Brain (organoid and tissue), 16 donors: ENCODE measurements at places on chromosomes 6 and 20.

GRCh38 chr6:29509239-29509638 is 21.5 kb upstream of the MAS1L start:
- DNase-seq = no peak

- no peak for DNase-seq
These were observed 37.6 kb upstream of the KCNK5 start for GRCh38 chr6:39266782-39267355.

DNA sequence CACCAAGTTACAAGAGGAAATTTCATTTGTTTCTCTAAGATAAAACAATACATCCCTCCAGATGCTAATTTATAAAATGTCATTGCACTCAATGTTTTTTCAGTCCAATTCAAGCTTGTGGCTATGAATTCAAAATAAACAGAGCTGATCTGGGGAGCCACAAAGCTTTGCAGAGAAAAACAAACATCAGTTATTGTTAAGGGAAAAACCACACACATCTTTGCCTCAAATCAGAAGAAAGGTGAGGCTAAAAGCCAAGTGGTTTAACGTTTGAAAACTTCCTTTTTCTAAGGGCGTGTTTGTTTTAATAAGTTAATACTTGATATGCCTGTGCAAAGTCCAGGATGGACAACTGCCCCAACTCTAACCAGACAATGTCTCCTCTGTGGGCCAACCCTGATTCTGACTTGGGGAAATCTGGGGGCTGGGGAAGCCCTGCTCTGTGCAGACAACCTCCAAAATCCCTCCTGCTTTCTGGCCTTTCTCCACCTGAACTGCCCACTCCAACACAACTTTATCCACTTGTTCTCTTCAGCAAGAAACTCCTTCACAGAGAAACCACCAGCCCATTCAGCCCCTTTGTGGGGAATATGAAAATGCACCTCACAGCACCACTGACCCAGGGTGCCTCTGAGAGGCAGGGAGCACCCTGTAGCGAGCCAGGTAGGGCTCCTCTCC is 44.6 kb upstream of the NT5E start:
- DNase-seq = no peak

GRCh38 chr6:72873433-72873832 is 251.6 kb downstream of the KCNQ5 start:
- DNase-seq = no peak

DNA sequence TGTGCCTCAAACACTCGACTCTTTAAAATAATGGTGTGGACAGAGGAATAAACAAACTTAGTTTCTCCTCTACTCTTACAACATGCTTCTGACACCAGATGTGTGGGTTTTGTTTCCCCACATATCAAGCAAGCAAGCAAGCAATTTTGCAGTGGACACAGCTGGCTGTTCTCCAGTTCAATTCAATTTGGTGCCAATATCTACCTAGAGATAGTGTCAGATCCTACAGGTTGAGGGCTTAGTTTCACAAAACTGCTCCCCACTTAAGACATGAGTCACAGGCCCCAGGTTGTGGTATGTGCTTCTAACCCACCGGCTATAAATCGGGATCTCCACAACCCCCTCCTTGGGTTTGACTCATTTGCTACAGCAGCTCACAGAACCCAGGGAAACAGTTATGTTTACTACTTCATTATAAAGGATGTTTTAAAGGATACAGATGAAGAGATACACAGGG is 131.4 kb upstream of the TRAF3IP2 start:
- no peak for DNase-seq

DNA sequence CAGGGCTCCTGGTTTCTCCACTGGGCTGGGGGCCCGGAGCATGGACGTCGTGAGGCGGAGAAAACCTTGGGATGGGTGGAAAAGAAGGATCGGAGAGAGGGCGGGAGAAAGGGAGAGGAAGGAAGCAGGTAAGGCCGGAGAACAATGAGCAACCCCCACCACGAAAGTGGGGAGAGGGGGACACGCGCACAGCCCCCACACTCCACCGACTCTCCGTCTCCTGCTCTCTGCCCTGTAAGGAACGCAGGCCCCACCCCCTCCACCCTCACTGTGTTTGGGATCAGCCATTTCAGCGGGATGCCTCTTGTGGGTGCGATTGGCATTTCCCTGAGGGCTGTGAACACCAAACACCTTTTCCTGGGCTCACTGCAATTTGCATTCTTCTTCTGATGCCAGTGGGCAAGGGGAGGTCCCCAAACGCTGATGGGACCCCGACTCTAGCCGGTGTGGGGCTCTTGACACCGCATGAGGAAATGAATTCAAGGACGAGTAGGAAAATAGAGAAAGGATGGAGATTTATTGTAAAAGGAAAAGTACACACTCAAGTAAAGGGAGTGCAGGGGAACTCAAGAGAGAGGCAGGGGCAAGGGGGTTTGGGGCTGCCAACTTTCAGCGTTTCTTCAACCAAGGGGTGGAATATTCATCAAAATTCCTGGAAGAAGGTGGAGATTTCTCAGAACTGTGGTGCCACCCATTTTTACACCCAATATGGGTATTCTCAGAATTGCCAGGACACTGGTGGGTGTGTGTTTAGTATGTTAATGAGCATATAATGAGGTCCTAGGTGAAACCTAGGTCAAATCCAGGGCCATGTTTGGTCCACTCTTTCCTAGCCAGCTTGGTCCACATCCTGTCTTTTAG is 13.1 kb upstream of the RAET1L start:
- DNase-seq = no peak

- DNase-seq = no peak
These were observed 4.8 kb downstream of the TAF4 start for GRCh38 chr20:62060631-62061541.

DNA sequence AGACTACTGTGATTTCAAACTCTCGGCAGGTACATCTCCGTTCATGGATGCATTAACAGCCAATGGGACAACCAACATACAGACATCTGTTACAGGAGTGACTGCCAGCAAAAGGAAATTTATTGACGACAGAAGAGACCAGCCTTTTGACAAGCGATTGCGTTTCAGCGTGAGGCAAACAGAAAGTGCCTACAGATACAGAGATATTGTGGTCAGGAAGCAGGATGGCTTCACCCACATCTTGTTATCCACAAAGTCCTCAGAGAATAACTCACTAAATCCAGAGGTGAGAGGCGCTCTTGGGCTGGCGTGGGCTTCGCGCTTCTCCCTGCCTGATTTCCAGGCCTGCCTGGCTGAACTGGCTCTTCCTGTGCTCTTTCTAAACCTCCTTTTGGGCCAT is 68.4 kb downstream of the RPP40 start:
- DNase-seq = no peak

- no peak for DNase-seq
These were observed 6.1 kb upstream of the C6orf58 start for GRCh38 chr6:127570739-127571389.

- DNase-seq = peak; percentile 55
These were observed 20.3 kb downstream of the CST4 start for GRCh38 chr20:23668477-23668951.

GRCh38 chr6:70152786-70153185 is 150.1 kb downstream of the COL9A1 start:
- no peak for DNase-seq

DNA sequence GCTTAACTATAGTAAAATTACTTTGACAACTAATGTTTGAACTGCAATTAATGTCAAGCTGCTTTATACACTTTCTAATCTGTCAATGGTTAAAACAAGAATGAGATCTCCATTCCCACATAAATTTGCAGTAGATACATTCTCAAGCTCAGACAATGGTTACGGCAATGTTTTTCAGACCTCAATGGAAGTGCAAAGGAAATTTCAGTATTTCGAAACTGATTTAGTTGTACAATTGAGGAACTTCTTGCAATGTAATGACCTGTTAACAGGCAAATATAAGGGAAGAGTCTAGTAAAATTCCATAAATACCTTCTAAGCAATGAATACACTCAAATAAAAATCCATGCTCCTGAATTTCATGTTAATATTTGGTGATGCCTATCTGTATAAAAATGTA is 94.7 kb downstream of the ADTRP start:
- DNase-seq = no peak

GRCh38 chr6:71929047-71929446 is 42.7 kb downstream of the RIMS1 start:
- DNase-seq = no peak

GRCh38 chr6:156189714-156190113 is 587.5 kb upstream of the ARID1B start:
- DNase-seq = no peak

- DNase-seq = no peak
These were observed 82.2 kb downstream of the COL19A1 start for GRCh38 chr6:69948479-69949114.

DNA sequence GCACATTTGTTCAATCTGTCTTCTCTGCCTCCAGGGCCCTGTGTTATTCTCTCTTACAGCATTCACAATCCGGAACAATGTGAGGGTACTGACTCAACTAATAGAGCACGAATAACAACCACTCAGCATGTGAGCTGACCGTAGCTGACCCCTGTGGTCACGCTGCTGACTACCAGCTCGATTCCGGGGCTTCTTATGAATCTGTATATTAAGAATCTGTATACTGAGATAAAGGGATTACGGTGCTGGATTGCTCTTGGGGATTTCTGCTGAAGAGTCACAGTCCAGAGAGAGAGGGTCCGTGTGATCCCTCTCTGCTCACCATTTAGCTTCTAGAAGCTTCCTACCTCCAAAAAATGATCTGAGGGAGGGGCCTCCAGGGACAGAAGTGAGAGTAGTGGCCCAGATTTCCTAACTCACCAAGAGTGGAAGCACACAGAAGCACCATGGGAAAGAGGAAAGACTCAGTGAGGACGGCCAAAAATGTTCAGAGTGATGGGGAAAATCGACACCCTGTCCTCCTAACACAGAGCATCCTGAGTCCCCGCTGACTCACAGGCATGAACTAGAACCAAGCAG is 156.2 kb downstream of the THBS2 start:
- DNase-seq = no peak

- DNase-seq = peak; percentile 74
These were observed 27.2 kb upstream of the SNX9 start for GRCh38 chr6:157795841-157796240.

- DNase-seq = peak; percentile 16
These were observed 50.0 kb downstream of the SYNJ2 start for GRCh38 chr6:158031381-158032353.

- no peak for DNase-seq
These were observed 116.4 kb upstream of the THEMIS start for GRCh38 chr6:128017288-128017687.

- no peak for DNase-seq
These were observed 60.3 kb downstream of the ERMARD start for GRCh38 chr6:169811521-169812256.

DNA sequence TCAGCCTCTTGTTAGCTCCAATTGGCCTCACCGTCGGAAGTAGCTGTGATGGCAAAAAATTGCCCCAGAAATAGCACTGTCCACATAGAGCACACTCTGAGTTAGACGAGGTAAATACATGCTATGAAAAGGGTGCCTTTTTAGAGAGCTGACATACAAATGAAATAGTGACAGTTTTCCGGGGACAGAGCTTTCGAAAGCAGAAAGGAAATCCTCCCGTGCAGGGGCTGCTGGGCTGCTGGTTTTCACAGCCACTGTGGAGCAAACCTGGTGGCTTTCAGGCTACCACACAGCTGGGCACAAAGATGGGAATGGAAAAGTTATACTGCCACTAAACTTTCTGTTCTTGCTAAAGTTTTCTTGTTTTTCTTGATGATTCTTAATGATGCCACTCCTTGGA is 8.3 kb downstream of the SLPI start:
- no peak for DNase-seq

- DNase-seq = no peak
These were observed 55.3 kb upstream of the SNX9 start for GRCh38 chr6:157767775-157768156.

GRCh38 chr6:38193481-38194281 is 374.2 kb downstream of the ZFAND3 start:
- DNase-seq = no peak

GRCh38 chr6:71446057-71446456 is 157.4 kb downstream of the OGFRL1 start:
- DNase-seq = no peak

DNA sequence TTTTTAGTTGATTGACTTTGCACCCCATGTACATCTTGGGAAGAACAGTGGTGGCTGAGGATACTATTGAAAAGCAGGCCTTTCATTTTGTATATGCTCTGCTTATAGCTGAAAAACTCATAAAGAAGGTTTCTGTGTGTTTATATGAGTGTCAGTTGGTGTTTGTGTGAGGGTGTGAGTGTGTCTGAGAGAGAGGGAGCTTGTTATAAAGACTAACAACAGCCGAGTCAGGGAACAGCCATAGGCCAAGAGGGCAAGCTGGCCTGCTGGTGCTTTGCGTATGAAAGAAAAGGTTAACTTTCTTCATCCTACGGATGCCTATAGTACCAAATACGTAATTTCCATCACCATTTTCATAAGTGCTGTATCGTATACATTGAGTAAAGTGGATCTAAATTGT is 88.3 kb downstream of the MTHFD1L start:
- no peak for DNase-seq

GRCh38 chr20:38228436-38228835 is 32.1 kb downstream of the KIAA1755 start:
- no peak for DNase-seq

DNA sequence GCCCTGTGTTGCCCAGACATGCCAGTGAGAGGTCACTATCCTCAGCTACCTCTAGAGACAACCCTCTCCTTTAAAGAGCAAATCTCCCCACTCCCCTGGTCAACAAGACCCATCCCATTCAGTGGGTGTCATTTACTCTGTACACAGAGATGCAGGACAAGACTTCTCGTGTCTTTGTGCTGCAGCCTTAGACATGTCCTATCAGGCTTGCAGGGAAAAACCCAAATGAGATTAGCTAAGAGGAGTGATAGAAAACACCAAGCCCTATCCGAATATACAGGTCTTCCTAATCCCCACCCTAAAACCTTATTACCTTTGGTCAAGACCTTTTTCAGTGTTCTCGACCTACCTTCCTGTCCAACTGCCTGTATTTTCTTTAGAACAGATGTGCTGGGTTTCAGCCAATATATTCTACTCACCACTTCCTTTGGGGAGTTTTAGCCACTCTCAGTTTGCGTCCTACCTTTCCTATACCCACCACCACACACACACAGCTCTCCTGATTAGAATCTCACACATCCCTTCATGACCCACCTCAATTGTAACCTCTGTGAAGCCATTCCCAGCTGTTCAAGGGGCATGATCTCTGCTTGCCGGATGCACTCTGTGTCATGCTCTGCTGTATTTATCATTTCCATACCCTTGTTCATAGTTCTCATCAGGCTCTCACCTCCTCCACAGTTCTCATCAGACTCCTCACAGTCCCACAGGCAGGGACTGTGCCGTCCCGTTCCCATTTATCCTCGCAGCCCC is 39.7 kb downstream of the TRAM2 start:
- no peak for DNase-seq

DNA sequence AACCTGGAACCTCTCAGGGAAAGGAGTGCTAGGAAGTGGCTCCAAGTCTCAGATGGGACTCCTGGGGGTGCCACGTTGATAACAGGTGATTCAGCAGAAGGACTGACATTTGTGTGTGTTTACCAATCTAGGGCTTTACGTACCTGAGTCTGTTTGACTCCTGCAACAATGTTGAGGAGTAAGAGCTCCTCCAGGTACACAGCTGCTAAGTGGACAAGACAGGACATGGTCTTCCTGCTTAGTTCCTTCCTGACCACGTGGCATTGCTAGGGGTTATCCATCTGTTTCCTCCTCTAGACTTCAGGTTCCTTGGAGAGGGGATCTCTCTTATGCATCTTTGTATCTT is 164.5 kb upstream of the SLC24A3 start:
- no peak for DNase-seq

GRCh38 chr6:11392778-11393507 is 144.6 kb upstream of the TMEM170B start:
- DNase-seq = peak; percentile 18

GRCh38 chr6:125509477-125509876 is 207.7 kb upstream of the HDDC2 start:
- no peak for DNase-seq

- no peak for DNase-seq
These were observed 159.4 kb downstream of the FAXC start for GRCh38 chr6:99189823-99190721.
